ENCODE measurements at places on chromosomes 1 and 21.
A peak's percentile ranks its signal among the peaks of the same experiment; 100 is the strongest.

GRCh38 chr1:28086651-28087050 is 1.8 kb downstream of the EYA3 start:
- DNase-seq, result no peak

DNA sequence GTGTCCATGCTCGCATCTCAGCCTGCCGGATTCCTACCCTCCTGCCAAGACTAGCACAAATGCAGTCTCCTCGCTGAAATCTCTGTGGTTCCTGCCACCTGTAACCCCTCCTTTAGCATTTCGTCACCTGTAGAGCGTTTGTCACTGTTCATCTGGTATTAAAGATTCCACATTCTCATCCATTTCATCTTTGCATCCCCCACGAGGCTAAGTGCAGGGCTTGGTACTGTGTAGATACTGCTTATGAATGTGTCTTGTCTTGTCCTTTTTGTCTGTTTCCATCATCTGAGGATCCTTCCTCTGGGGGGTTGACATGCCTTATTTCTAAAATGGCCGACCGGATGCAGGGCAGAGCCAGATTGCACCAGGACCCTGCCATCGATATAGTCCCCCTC is 53.7 kb upstream of the DNAJC6 start:
- DNase-seq, result peak; percentile 47

- DNase-seq, result no peak
Observed at GRCh38 chr1:115179397-115180079, 90.2 kb upstream of the TSPAN2 start.

GRCh38 chr1:182259229-182259872 is 132.2 kb downstream of the GLUL start:
- no peak for DNase-seq

- no peak for DNase-seq
Observed at GRCh38 chr1:244451539-244451950, at the start of gene ADSS2. TSS of gene ADSS2 (minus strand) at chr1:244451909. CDS start at chr1:244451817, 92 bp downstream.

DNA sequence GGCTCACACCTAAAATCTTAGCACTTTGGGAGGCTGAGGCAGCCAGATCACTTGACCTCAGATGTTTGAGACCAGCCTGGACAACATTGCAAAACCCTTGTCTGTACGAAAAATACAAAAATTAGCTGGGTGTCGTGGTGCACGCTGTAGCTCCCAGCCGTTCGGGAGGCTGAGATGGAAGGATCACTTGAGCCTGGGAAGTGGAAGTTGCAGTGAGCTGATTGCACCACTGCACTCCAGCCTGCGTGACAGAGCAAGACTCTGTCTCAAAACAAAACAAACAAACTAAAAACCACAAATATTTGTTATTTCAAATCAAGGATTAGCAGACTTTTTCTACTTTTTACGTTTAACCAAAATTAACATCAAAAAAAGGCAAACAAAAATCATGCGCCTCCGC is 31.3 kb downstream of the INKA2 start:
- DNase-seq, result no peak

DNA sequence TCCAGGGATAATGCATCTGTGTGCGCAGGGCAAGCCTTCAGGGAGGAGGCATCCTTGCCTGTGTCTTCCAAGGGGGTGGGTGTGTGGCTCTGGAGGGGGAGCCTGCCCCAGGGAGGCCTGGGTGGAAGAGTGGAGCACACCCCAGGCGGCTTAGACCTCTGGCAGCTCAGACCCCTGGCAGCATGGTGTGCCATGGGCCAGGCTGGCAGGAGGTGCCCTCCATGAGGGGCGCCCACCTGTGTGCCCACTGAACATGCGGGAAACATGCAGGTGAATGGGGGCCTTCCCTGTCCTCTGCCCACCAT is 1.1 kb upstream of the PANK4 start:
- DNase-seq, result no peak

GRCh38 chr1:156797212-156797871 is 19.3 kb downstream of the SH2D2A start:
- peak; percentile 50 for DNase-seq

GRCh38 chr1:238469146-238469631 is 578.5 kb upstream of the ZP4 start:
- no peak for DNase-seq

DNA sequence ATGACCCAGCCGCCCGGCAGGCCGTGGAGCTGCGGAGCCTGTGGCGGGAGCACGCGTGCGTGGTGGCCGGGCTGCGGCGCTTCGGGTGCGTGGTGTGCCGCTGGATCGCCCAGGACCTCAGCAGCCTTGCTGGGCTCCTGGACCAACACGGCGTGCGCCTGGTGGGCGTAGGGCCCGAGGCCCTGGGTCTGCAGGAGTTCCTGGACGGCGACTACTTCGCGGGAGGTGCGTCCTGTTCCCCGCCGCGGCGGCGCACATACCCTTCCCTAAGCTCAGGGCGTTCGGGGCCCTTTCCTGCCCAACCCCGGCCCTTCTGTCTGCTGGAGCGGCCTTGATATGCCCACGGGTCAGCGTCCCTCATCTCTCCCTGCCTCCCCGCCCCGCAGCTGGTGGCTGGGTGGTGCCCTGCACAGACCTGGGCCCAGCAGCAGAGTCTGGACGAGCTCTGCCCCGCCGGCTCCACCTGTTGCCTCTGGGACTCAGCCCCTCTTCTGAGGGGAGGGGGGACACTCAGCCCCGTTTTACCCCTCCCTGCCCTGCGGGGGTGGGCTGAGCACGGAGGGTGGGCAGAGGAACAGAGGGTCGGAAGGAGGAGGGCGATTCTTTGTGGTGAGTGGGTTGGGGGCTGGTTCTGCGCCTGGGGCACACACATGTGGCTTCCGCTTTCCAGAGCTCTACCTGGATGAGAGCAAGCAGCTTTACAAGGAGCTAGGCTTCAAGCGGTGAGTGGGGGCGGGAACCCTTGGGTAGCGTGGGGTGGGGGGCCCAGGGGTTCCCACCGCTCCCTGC is 688 bp downstream of the PRXL2B start:
- peak; percentile 53 for DNase-seq

- no peak for DNase-seq
Observed at GRCh38 chr1:3065797-3066196, 3.2 kb upstream of the PRDM16 start.

DNA sequence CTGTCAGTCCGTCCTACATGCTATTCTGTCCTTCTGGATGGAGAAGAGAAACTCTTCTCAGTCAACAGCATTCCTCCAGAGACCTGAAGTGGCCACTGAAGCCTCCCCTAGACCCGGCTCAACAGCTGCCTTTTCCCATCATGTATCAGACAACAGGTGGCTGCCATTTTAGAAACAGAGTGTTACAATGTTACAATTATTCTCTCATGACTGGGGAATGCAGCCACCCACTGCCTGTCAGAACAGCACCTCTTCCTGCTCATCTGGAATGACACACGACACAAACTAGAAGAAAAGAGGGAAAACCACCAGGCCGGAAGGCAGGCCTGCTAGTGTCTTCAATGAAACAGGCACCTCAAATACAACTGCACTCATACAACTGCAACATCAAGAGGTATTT is 105.3 kb downstream of the PGBD5 start:
- DNase-seq, result no peak

GRCh38 chr1:229432116-229432461 is 1.8 kb downstream of the ACTA1 start:
- DNase-seq, result no peak

DNA sequence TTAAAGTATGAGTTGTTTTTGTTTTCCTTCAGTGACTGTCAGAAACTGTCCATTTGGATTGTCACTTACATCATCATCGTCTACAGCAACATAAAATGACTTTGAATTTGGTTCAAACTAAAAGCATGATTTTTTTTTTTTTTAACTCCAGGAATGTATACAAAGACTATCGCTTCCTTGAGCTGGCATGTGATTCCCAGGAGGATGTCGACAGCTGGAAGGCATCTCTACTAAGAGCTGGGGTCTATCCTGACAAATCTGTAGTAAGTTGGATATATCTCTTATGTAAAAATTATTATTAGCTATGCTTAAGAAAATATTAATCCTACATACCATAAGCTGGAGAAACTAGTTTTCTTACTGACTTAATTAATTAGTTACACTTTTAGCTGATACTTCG is 111.9 kb upstream of the C1orf105 start:
- DNase-seq, result no peak

DNA sequence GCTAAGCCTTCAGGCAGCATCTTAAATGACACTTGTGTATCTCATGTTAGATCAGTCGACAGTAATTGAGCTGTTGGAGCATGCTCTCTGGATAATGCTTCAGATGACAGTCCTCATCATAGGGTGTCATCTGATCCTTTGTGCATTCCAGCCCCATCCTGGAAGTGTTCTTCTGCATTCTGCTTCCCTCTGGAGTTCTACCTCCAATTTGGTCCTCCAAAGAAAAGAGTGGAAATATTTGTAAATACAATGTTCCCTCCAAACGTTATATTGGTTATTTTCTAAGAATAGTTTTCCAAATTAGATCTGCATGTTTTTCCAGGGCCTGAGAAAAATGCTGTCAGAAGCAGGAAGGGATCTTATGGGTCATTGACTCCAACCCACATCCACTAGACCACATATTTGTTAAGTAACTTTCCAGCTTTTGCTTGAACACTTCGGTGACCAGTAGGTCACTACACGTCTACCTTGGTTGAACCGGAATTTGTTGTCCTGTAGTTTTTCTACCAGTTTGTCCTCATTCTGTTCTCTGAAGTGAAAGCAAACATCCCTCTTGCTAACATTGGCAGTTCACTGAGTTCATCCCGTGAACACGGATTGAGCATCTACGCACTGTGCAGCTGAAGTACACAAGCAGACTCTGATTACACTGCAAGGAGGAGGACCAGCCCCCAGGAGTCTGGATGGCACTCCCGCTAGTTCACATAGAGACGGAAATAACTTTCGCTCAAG is 136.0 kb downstream of the TLR5 start:
- no peak for DNase-seq

DNA sequence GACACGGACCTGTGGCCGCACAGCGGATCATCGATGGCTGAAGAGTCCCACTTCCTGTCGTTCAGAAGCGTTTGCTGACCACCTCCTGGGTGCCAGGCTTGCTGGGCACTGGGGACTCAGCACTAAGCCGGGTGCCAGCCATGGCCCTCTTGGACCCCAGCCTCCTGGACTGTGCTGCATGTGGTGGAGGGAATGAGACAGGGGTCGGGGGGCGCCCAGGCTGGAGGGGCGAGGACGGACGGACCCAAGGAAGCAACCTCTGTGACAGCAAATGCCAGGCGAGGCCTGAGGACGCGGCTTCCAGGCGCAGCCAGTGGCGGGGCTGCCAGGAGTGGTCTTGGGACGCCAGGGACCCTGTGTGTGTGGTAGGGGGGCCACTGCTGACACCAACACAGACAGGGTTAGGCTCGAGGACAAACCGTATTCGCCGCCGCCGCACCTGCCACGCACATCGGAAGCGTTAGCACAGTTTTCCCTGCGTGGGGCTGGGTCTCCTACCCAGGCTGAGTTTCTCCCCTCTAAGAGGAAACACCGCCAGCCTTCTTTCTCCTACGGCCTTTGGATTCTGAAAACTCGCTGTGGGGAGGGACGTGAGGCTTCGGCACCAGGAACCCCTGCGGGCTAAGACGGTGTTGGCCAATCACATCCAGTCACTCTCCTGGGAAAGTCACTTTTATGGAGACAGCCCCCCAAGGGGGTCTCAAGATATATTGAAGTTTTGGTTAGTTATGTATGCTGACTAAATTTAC is 3.1 kb upstream of the MXRA8 start:
- DNase-seq, result no peak

DNA sequence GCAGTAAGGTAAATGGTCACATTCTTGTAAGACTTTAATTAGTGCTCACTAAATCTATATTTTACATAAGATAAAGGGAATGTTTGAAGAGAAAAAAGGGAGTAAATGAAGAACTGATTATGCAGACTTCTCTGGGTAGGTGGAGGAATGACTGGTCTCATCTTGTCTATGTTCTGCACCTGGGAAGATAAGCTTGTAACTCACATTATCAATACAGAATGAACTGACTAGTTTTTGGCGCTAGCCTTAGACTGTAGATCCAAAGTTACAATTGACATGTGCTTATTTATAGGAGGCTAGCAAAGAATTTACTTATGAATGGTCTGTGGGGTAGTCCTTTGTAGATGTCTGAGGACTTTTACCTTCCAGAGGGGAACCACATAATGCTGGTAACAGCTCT is 214.9 kb upstream of the RAB4A start:
- no peak for DNase-seq

DNA sequence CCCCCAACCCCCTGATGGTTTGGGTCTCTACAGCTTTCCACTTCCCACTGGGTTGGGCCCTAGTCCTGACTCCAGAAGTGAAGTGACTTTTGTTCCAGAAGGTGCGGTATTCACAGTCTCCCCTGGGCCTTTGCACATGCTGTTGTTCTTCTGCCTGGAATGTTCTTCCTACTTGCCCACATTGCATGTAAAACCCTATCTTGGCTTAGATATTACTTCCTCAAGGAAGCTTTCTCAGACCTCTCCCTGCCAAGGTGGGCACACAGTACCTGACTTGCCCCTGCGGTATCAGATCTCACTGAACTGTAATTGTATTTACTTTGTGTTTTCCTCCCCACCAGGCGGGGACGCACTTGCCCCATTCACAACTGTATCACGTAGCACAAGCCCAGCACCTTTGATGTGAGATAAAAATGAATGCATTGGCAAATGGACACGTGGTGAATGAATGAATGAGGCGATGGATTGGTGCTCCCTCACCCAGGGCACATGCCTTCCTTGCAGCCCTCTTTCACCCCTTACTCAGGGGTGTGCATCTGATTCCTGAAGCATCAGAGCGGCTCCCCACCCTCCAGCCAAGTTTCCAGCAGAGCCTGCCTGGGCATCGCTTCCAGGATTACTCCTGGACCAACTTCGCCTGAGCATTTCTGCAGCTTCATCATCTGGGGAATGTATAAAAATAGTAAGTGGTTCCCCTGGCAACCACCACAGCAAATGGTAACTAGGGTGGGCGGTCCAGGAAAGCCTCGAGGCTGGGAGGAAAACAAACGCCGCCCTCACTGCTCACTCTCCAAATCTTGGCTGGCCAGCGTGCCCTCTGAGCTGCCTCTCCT is 19.8 kb downstream of the NENF start:
- no peak for DNase-seq

DNA sequence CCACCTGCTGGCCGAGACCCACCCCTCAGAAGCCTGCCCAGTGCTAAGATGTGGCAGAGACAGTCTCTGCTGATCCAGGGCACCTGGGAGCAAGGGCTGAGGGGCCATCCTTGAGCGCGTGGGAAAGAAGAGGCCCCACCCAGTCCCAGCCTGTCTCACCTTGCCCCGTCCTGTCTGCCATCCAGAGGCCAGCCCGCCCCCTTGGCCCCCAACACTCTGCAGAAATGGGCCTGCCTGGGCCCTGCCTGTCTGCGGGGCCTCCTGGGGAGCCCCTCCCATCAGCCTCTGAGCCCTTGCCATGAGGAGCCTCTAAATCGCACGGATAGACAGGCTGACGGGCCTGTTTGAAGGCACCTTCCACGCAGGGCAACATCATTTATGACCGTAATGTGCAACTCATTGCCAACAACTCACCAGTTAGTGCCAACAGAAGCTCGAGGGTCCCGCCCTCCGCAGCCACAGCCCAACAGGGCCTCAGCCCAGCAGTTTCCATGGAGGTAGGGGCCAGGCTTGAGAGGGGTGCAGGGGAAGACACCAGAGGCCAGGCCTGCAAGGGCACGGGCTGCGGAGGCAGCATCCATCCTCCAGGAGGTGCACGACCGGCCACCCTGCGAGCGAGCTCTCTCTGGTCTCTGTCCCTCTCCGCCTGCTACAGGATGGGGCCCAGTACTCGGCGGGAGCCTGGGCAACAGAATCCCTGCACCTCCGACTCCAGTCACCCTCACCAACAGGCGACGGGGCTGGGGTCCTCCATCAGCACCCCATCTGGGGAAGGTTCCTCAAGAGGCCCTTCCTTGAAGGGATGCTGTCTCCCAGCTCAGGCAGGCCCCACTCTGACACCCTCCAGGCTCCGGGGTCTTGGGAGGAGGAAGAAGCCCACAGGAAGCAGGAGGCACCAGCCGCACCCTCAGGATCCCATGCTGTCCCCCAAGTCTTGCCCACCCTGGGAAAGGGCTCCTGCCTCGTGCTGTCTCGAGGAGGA is 78.0 kb downstream of the MEGF6 start:
- no peak for DNase-seq

Data from NCI-H146 (cell line).